ENCODE measurements at places on chromosomes 7 and 10.

- DNase-seq = no peak
Observed at GRCh38 chr7:3861941-3862340, 560.9 kb downstream of the SDK1 start.

DNA sequence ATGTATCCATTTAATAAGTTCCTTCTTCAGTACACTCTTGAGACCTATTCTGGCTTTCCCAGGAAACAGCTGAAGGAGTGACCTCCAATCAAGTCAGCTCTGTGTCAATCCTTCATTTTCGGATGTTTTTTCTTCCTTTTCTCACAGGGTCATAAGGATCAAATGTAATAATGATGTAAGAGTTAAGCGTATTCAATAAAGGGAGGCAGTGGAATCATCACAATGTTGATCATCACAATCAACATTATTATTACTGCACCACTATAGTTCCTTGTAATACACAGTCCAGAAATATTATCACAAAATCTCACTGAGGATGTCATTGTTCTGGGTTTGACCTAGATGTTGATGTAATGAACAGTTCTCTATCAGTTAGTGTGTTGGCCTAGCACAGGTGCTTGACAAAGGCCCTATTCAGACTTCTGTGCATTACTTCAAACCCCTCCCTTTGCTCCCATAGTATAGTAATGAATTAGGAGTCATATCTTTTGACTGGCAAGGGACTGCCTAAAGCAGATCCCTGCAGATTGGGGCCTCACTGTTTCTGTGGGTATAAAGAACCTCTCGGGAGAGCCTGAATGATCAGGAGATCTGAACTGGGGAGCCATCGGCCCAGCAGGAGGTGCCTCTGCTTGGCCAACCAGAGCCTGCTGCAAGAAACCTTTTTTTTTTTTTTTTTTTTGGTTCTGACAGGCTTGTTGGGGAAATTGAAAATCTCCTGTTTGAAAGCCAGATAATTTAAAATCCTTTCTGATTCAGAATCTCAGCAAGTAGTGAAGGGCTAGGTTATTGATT lies 100.6 kb downstream of the KAT6B start:
- DNase-seq = no peak

GRCh38 chr10:3932597-3933375 lies 147.8 kb upstream of the KLF6 start:
- DNase-seq = no peak

DNA sequence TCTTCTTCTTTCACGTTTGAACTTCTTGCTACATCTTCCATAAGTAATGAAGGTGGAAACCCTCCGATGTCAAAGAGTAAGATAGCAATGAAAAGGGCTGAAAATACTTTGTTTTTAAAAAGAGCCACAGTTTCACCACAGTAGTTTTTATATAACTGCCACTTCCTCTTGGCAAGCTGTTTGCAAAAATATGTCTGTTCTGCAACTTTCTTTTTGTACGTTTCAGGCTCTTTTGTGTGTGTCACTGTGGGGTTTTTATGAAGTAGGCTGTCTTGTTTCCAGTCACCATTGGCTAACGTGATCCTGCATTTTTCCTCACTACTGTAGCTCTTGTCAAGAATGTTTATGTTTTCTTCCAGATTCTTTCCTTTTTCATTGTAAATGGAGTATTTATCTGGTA lies 55.6 kb downstream of the SLC16A9 start:
- no peak for DNase-seq
